ENCODE measurements at places on chromosomes 2 and 18. TPM values are rescaled to one million over a fixed set of nuclear protein-coding genes. Genes with fewer than 3 reads are reported as not detected.

GRCh38 chr18:9191658-9192256, 55.2 kb downstream of the ANKRD12 start:
- H3K36me3 ChIP-seq = peaks cover 5% of the 10 kb centered on the region
- no peaks in the 10 kb centered on the region for H3K27me3 ChIP-seq
- DNase-seq = no peak
- no peak overlapping the region for H3K27ac ChIP-seq

DNA sequence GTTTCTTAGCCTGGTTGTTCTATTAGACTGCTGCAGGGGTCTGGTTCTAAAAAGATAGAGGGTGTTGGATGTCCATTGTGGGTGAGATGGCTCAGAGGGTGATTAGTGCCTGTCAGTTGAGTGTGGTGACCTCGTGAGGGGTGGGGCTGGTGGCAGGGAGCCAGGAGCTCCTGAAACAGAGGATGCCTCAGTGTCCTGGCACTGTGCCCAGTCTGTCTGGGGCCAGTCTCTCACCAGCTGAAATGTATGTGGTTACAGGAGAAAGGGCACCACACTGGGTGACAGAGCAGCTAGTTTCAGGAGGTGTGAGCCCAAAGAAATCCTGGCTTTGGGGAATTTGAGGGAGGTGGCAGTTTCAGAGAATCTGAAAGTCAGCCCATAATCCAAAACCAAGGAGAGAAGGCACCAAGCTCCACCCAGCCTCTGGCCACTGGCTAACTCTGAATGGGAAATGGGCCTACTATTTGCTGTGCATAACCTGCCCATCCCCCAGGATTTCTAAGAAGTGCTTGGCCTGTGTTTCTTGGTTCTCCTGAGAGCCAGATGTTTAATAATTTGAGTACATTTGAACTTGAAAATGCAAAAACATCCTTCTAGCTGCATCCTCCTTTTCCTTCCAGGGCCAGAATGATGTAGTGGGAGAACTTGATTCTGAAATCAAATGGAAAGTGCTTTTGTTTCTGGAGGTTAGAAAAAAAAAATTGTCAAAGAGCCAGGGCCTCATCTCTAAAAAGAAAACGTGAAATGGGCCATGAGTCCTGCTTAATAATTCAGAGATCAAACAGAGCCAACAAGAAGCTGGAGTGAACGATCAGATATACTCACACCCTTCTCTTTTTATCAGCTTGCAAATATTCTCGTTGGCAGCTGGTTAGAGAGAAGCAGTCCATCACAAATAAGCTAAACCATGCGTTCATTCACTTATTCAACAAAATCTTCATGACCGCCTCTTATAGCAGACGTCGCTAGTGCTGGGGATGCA, 92.3 kb downstream of the B3GNT2 start:
- DNase-seq = peak; percentile 77
- no peaks in the 10 kb centered on the region for H3K36me3 ChIP-seq
- no peak overlapping the region for H3K4me3 ChIP-seq

Gene CHRNG
- total RNA-seq = not detected

Gene HOXD9
- 13.3 TPM for total RNA-seq

Gene TNFRSF11A
- 23.9 TPM for total RNA-seq

GRCh38 chr2:185306119-185306518, 432.5 kb upstream of the FSIP2 start:
- H3K27me3 ChIP-seq = no peaks in the 10 kb centered on the region
- H3K4me1 ChIP-seq = no peaks in the 10 kb centered on the region
- no peak overlapping the region for H3K27ac ChIP-seq
- no peaks in the 10 kb centered on the region for H3K36me3 ChIP-seq

GRCh38 chr2:236579048-236579745, 9.6 kb downstream of the ACKR3 start:
- no peaks in the 10 kb centered on the region for H3K36me3 ChIP-seq
- no peaks in the 10 kb centered on the region for H3K27me3 ChIP-seq
- DNase-seq = no peak
- no peaks in the 10 kb centered on the region for H3K4me1 ChIP-seq

Gene FIGN
- 1.2 TPM for total RNA-seq

Gene SCYGR1
- total RNA-seq = not detected

Gene PLCL1
- 7.1 TPM for total RNA-seq

DNA sequence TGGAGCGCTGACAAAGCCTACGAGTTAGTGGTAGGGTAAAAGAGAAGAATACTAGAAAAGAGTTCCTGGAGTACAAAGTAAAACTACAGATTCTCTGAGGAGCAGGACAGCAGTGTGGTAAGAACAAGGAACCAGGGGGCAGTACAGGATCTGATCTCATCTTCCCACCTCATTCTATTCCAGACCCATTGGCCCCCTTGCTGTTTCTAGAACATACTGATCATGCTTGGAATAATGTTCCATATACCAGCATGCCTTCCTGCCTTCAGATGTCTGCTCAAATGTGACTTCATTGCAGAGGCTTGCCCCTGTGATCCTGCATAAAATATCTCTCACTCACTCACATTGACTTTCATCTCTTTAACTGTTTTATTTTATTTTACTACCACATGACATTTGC, 19.3 kb downstream of the MSGN1 start:
- H3K4me1 ChIP-seq = peaks cover 4% of the 10 kb centered on the region
- H3K27ac ChIP-seq = no peak overlapping the region
- DNase-seq = no peak
- H3K27me3 ChIP-seq = no peaks in the 10 kb centered on the region
- no peaks in the 10 kb centered on the region for H3K36me3 ChIP-seq

GRCh38 chr2:9742601-9743000, 100.7 kb upstream of the TAF1B start:
- no peak overlapping the region for H3K27ac ChIP-seq
- H3K36me3 ChIP-seq = no peaks in the 10 kb centered on the region
- no peak for DNase-seq
- no peaks in the 10 kb centered on the region for H3K27me3 ChIP-seq

DNA sequence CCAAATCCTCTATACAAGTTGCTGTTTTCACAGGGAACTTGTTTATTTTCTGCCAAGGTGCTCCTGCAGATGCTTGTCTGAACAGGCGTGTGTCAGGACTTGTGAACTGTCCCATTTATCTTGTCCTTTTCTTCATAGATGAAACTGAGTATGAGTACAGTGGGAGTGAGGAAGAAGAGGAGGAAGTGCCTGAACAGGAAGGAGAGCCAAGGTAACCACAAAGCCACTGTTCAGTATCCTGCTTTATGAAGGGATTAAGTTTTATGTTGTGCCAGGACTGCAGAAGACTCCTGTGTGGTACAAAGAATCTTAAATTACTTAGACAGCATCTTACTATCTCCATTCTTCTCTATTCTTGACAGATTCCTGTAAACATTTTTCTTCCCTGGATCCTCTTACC, 145.0 kb downstream of the MAP4K4 start:
- no peak overlapping the region for H3K27ac ChIP-seq
- H3K4me1 ChIP-seq = peaks cover 3% of the 10 kb centered on the region
- no peak overlapping the region for H3K4me3 ChIP-seq
- H3K27me3 ChIP-seq = no peaks in the 10 kb centered on the region
- DNase-seq = no peak

- no peaks in the 10 kb centered on the region for H3K36me3 ChIP-seq
- no peaks in the 10 kb centered on the region for H3K4me1 ChIP-seq
- no peak overlapping the region for H3K4me3 ChIP-seq
- no peak overlapping the region for H3K27ac ChIP-seq
- peaks cover 4% of the 10 kb centered on the region for H3K27me3 ChIP-seq
Measured at GRCh38 chr18:77223221-77223639, 26.4 kb upstream of the GALR1 start.

Gene C1QL2
- total RNA-seq = not detected

- peaks cover 10% of the 10 kb centered on the region for H3K4me1 ChIP-seq
- no peak overlapping the region for H3K4me3 ChIP-seq
- H3K27ac ChIP-seq = no peak overlapping the region
- DNase-seq = no peak
- H3K36me3 ChIP-seq = no peaks in the 10 kb centered on the region
Measured at GRCh38 chr2:160245614-160246155, 45.6 kb upstream of the ITGB6 start.

DNA sequence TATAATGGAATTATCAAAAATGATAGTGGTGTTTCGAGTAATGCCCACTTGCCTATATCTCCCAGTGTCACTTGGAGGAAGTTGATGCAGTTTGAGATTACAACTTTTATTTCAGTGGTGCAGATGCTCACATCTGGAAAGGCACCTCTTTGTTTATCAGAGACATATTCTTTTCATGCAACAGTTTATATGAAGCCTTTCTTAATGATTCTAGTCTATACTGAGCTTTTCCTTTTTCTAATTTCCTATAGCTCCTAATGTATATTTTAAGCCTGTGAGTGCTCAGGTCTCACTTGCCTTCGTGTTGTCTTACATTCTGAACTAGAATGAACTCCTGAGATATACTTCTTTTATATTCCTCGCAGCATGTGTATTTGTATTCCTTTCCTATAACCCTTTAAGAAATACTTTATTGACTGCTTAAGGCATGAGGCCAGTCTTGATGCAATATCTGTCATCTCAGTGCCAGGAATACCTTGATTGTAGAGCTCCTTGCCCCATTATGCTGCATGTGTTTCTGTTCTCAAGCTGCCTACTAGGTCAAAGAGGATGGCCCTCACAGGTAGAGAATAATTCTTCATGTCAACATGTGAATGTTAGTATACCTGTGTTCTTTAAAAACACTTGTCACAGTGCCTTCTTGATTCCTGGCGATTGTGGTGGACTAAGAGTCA, 52.6 kb downstream of the VRK2 start:
- no peaks in the 10 kb centered on the region for H3K4me1 ChIP-seq
- H3K27ac ChIP-seq = no peak overlapping the region
- no peaks in the 10 kb centered on the region for H3K36me3 ChIP-seq
- no peaks in the 10 kb centered on the region for H3K27me3 ChIP-seq
- no peak for DNase-seq

- no peak overlapping the region for H3K27ac ChIP-seq
- no peaks in the 10 kb centered on the region for H3K4me1 ChIP-seq
- H3K4me3 ChIP-seq = no peak overlapping the region
- H3K27me3 ChIP-seq = no peaks in the 10 kb centered on the region
- no peak for DNase-seq
Measured at GRCh38 chr2:165876712-165877111, 76.9 kb downstream of the TTC21B start.

Gene TSPYL6
- total RNA-seq = not detected

- H3K4me1 ChIP-seq = peaks cover 38% of the 10 kb centered on the region
- no peaks in the 10 kb centered on the region for H3K36me3 ChIP-seq
- peak overlapping the region; percentile 42 for H3K27ac ChIP-seq
- H3K27me3 ChIP-seq = no peaks in the 10 kb centered on the region
Measured at GRCh38 chr2:47225061-47225783, 70.1 kb upstream of the STPG4 start.

Gene HOXD12
- total RNA-seq = not detected

DNA sequence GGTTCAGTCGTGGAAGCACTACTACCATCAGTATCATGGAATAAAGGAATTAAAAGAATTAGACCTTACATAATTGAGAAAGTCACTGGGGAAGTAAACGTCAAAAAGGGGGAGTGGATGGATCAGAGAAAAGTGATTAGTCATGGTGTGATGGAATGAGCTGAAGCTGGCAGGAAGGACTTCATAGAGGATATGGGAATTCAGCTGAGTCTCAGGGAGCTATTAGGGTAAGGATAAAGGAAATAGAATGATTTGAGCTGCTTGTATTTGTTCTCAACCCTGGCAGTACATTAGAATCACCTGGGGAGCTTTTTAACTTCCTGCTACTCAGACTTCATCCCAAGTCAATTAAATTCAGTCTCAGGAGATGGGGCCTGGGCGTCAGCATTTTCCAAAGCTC, 53.4 kb upstream of the SETBP1 start:
- no peak overlapping the region for H3K27ac ChIP-seq
- DNase-seq = no peak
- H3K4me1 ChIP-seq = no peaks in the 10 kb centered on the region
- H3K27me3 ChIP-seq = no peaks in the 10 kb centered on the region
- H3K36me3 ChIP-seq = no peaks in the 10 kb centered on the region

GRCh38 chr2:239190921-239191885, 209.6 kb downstream of the HDAC4 start:
- peaks cover 19% of the 10 kb centered on the region for H3K36me3 ChIP-seq
- H3K27ac ChIP-seq = no peak overlapping the region
- no peak for DNase-seq
- H3K27me3 ChIP-seq = no peaks in the 10 kb centered on the region
- H3K4me3 ChIP-seq = no peak overlapping the region

Gene MYO7B
- total RNA-seq = 637 TPM

DNA sequence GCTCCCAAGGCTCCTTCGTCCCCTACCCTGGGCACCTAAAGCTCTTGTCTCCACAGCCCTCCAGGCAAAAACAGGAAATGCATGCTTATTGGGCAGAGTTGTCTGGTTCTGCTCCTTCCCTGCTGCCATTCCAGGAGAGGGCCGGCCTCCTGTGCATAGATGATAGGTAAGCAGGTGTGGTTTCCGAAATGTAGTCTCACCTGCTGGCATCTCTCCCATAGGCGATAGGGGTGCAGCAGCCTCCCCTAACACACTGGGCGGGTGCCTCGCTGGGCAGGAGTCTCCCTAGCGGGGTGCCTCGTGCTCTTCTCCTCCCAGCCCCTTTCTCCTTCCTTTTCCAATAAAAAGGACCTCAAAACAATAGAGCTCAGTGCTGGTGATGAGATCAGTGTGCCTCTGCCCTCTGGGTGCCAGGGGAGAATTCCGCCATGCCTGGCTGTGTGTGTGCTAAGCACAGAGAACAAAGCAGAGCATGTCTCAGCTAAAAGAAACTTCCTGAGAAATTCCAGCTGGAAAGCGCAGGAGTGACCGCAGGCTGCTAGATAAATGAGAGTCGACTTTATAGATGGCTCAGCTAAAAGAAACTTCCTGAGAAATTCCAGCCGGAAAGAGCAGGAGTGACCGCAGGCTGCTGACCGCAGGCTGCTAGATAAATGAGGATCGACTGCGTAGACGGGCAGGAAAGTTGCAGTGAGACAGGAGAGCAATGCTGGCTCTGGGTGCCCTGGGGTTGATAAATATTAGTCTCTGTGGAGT, 11.3 kb upstream of the PXDN start:
- no peaks in the 10 kb centered on the region for H3K4me1 ChIP-seq
- no peak overlapping the region for H3K4me3 ChIP-seq
- H3K27ac ChIP-seq = no peak overlapping the region
- H3K27me3 ChIP-seq = no peaks in the 10 kb centered on the region
- H3K36me3 ChIP-seq = no peaks in the 10 kb centered on the region

GRCh38 chr2:219416938-219417337, 1.2 kb upstream of the DES start:
- peak overlapping the region; percentile 86 for H3K27ac ChIP-seq
- peaks cover 12% of the 10 kb centered on the region for H3K4me1 ChIP-seq
- H3K27me3 ChIP-seq = peaks cover 29% of the 10 kb centered on the region
- H3K36me3 ChIP-seq = no peaks in the 10 kb centered on the region

Gene RTKN
- total RNA-seq = 46.4 TPM

Measured in transverse colon (tissue), 4 donors.